Stimulated activated CD8-positive, alpha-beta memory T cell treated with anti-CD3 and anti-CD28 coated beads, Interleukin-15, amount 100 ng/mL, for 24 hours (primary cell): ENCODE measurements at places on chromosomes 3 and 15.

GRCh38 chr15:69468241-69469121 lies 15.9 kb downstream of the RPLP1 start:
- peak; percentile 42 for DNase-seq

- no peak for DNase-seq
These were observed 545.5 kb downstream of the NAALADL2 start for GRCh38 chr3:175404621-175405020.

DNA sequence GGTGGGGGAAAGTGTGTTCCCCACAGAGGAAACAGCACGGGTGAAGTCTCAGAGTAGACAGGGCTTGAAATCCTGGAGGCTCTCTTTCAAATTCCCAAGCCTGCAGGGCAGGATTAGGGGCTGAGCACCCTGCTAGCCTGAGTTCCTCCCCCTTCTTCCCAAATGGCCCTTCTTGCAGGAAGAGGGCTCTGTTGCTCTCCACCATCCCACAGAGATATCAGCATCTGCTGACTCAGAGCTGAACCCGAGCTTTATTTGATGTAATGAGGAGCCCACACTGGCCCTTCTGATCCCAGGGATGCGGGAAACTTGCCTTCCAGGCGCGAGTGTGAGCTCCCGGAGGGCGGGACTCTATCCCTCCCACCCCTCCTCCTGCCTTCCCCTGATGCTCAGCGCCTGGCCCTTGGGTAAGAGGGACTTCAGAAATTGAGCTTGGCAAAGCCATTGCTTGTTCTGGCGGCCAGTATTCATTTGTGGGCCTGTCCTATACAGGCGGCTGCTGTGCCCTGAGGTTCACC lies 1.4 kb upstream of the STRA6 start:
- no peak for DNase-seq

- no peak for DNase-seq
These were observed 938 bp downstream of the DZIP3 start for GRCh38 chr3:108590460-108590859.

DNA sequence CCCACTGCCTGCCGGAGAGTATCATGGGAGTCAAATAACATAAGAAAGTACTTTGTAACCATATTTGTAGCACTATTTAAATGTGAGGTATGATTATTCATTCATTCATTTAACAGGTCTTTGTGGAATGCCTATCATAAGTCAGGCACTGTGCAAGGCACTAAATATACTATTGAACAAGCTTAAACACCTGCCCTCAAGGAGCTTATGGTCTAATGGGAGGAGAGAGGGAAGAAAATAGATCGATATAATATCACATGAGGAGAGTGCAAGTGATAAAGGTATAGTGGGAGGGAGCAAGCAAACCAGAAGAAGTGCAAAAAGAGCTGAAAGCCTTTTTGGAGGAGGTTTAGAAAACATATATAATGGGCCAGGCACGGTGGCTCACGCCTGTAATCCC lies 3.3 kb upstream of the HERC1 start:
- no peak for DNase-seq

GRCh38 chr3:123225016-123225415 lies 23.3 kb downstream of the SEC22A start:
- DNase-seq: no peak

DNA sequence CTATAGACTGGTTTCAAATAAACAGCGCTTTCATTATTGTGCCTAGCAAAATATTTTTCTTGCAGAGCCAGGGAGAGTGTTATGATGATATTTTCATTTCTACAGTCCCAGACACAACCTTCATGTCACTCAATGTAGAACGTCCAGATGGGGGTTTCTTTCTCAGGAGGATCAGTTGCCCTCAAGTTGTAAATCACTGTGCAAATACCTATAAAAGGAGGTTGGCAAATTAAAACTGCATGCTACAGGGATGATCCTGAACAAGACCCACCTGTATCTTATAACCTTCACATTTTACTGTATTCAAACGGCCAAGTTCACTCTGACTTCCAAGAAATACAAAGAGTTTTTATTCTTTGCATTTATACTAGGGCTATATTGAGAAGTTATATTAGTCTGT lies 486.0 kb downstream of the EDEM1 start:
- DNase-seq: no peak

DNA sequence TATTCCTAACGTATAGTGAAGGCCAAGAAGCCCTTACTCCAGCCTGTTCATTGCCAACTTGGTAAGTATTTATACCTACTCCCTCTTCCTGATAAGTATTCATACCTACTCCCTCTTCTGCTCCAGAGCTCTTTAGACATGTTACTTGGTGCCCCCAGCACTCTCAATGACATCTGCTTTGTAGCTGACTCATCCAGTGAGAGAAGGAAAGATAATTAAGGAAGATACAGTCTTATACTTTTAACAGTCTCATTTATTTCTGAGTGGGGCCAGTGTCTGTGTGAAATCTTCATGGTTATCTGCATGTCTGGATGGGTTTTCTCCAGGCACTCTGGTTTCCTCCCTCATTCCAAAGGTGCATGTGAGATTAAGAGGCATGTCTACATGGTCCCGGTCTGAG lies 698.7 kb downstream of the FHIT start:
- no peak for DNase-seq

- DNase-seq: no peak
These were observed 3.9 kb downstream of the ZIC1 start for GRCh38 chr3:147412917-147413685.

DNA sequence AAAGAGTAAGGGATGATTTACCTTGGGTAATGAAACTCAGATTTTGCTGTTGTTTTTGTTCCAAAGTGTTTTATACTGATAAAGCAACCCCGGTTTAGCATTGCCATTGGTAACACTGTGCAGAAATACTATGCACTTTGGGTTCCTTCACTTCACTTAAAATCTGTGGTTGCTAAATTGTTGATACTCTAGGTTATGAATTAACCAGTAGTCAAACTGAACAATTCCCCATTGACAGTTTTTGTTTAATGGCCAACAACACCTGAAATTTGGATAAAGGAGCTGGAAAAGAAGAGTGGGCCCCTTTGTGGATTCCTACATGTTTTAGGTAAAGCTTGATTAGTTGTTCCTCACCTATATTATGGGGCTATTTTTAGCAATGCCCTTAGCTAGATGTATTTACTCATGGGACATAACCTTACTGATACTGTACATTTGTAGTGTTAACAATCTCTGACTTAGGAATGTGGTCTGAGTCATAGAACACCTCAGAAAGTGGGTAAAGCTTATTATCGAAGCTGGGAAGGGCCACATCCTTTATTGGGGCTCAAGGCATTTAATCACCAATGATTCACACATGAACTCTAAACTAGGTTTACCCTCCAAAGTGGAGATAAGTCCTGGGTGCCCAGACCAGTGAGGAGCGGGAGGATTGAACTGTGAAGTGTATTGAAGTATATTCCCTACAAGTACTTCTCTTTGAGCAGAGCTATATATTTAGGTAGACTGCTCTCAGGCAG lies 29.5 kb upstream of the THRB start:
- DNase-seq: no peak

- DNase-seq: no peak
These were observed 42.0 kb downstream of the CD86 start for GRCh38 chr3:122097141-122097540.

DNA sequence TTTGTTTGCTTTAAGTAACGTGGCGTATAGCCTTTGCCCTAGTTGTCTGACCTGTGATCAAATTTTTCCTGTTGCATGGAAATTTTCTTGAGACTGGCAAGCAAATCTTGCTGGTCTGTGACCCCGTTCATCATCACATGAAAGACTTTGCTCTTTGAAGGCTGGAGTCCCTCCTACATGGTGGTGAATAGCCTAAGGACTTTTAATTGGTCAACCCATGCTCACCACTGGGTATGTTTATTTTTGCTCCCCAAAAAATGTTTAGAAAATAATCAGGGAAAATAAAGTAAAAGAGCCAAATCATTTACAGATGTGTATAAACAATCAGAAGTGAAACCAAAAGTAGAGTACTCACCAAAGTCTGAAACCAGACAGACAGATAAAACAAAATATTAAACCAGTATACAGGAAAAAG lies 1075.3 kb upstream of the ALCAM start:
- no peak for DNase-seq

- DNase-seq: no peak
These were observed 9.3 kb upstream of the BCL2L10 start for GRCh38 chr15:52121896-52122295.

DNA sequence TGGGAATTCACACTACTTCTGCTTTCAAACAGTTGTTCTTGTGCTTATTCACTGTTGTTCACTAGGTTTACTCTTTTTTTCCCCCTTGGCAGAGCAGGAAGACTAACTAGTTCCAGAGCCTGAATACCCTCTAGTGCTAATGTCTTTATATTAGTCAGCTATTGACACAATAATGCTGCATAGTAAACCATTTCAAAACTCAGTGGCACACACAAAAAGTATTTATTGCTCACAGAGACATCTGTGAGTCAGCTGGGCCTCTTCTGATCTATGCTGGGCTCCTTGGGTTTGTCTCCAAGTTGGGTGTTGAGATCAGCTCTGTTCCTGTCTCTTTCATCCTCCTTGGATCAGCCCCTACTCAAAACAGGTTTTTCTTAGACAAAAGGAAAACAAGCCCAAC lies 51.1 kb downstream of the RSRC1 start:
- no peak for DNase-seq

DNA sequence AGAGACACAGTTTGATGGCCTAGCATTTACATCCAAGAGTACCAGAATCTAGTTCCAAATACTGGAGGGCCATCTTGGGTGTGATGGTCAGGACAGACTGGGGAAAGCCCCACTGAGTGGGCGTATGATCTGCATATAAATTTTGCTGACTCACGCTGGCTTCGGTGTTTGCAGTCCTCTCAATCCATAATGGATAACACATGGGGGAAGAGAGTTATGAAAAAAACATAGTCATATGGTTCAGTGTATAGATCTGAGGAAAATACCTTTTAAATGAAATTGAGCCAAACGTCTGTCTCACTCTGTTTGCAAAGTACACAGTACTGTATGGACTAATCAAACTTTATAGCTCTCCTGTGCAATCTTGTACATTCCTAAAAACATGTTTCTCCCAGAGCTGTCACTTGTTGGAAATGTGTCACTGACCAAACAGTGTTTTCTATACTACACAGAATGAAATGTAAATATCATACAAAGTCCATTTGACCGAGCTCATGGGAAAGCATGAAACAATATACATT lies 125.3 kb upstream of the THBS1 start:
- DNase-seq: no peak
